Inflammatory macrophage (primary cell): ENCODE measurements at places on chromosomes 5 and 9.

DNA sequence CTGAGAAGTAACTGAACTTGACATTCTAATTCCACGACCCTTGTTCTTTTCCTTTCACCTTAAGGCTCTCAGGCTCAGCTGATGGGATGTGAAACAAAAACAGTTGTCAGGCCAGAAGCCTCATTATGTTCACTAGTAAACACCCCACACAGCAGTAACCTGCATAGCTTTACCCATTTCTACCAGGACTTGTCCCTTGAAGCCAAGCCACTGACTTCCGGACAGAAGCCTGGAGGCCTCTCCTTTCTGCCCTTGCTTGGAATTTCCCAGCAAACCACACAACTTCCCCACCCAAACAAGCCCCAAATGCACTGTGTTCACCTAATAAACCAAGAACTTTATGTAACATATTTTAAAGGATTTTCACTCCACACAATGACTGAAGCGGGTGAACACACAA lies 19.6 kb downstream of the PRUNE2 start:
- no peak for DNase-seq

DNA sequence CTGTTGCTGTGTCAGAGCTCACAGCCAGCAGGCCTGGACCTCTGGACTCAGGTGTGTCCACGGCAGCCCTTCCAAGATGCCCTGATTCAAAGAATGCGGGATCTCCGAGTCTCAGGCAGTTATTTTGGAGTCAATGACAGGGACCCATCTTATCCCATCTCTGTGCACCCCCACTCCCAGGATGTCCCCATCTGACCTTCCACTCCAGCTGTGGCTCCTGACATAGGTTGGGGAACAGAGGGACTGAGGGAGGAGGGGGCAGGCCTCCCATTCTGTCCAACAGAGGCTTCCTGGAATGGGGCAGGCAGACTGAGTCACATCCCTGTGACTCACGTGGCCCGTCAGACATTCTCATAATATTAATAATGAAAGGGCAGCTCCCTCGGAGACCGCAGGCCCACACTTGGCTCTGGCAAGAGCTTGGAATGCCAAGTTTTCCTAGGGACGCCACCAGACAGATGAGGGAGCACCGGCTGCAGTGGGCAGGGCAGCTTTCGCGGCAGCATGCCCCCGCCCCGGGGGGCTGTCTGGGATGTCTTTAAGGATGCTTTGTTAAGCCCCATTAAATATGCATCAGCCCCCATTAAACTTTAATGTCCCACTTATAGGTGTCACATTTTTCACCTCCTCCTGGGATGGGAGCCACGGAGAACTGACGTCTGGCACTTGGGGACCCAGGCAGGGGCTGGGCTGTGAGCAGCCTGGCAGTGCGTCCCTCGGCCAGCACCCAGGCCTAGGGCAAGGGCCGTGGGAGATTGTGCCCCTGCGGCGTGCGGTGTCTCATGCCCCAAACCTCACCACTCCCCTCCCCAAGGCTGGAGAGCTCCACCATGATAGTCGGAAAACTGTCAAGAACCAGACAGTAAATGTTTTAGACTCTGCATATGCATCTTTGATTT lies 23.6 kb upstream of the FIBCD1 start:
- DNase-seq, result no peak

GRCh38 chr9:109302606-109303005 lies 18.3 kb downstream of the EPB41L4B start:
- no peak for DNase-seq

GRCh38 chr9:79896390-79896980 lies 324.7 kb downstream of the TLE4 start:
- no peak for DNase-seq

DNA sequence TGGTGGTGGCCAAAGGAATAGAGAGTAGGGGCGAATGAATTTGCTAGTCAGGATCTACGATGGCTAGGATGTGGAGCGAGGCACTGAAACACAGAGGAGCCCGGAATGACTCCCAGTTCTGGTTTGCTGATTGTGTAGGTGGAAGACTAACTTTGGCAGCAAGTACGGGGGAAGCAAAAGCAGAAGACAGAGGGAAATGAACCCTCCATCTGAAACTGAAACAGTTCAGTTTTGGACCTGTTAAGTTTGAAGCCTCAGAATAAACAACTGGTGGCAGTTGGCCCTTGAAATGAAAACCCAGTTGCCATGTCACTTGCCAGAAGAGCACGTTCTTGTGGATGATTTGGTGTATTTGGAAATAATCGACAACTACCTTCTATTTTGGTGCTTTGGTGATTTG lies 15.4 kb upstream of the SMIM15 start:
- peak; percentile 58 for DNase-seq
